ENCODE measurements at places on chromosomes 13 and 19. TPM values are rescaled to one million over a fixed set of nuclear protein-coding genes. Genes with fewer than 3 reads are reported as not detected.

- no peak for DNase-seq
Measured at GRCh38 chr19:42325896-42326771, 699 bp downstream of the MEGF8 start.

DNA sequence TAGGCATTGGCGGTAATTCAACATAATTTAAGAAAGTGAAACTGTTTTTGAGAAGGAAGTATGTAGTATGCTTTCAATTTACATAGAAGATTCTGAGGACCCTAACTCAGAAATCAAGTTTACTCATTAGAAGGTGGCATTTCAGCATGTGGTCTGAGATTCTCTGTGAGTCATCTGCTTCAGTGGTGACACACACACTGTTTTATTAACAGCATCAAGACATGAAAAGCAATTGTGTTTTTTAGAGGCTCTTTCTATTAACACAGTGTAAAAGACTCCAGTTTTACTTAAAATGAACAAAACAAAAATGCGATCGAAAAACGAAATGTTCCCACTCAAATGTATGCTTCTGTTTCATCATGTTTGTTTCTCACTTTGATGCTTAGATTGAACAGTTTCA lies 802.1 kb upstream of the SLITRK6 start:
- no peak for DNase-seq

The SNRNP70 gene
- total RNA-seq: 299 TPM

The SMIM44 gene
- not detected for total RNA-seq

GRCh38 chr13:95982144-95982543 lies 71.1 kb downstream of the UGGT2 start:
- DNase-seq: no peak

GRCh38 chr19:22918221-22918620 lies 84.8 kb downstream of the ZNF728 start:
- DNase-seq: no peak
